Activated CD8-positive, alpha-beta memory T cell treated with anti-CD3 and anti-CD28 coated beads for 24 hours (primary cell): ENCODE measurements at places on chromosomes 4 and X.

GRCh38 chrX:80207327-80207726 lies 192.8 kb downstream of the TBX22 start:
- DNase-seq: no peak

DNA sequence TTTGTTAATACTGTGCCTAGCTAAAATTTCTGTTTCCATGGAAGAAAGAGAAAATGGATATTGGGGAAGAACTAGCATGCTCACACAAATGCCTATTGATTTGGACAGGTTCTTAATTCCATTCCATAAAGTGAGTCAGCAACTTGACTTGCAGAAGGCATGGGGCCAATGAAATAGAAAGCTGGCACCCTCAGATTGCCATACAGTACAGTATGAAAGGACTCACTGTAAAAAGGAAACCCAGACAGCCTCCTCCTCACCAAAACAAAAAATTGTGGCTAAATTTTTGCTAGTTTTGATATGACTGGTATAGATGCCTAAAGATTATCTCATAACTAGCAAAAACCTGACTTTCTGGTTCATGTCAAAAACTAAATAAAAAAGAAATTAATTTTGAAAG lies 11.2 kb upstream of the TAB3 start:
- no peak for DNase-seq

DNA sequence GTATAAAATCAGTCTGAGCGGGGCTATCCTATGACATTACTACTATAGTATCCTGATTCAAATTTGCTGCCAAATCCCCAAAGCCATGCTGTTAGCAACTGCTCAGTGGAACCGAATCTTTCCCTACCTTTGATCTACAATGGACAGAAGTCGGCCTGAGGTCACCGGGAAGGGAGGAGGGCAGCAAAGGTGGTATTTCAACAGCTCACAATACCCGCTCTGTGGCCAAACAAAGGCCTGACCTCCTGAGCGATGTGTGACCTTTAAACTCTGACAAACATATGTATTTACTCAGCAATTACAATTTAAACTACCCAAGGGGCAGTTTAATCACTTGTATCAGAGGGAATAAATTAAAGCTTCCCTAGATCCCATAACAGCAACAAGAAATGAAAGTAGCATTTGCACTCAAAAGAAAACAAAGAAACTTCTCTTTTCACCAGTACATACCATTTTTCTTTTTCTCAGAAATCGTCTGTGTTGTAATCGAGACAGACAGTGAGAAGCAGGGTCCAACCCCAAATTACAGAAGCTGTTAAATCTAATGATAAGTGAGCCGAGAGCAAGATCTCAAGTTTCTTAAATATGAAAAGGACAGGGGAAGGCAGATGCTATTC lies 11.6 kb upstream of the TMEM128 start:
- no peak for DNase-seq

DNA sequence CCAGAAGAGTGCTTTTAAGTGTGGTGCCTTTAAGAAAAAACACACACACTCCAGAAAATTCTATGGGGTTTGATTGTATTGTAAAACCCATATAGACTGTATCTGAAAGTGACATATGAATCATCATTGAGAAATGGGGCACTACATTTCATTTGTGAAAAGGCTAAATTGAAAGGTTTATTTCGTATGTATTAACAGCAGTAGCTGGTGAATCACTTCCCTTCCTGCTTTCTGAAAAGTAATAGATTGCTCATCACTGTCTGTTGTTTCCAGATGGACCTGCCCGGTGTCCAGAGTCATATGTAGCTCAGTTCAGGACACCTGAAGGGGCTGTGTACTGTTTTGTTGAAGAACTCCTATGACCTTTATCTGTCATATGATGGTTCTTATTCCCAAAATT lies 28.1 kb upstream of the HPRT1 start:
- DNase-seq: no peak

DNA sequence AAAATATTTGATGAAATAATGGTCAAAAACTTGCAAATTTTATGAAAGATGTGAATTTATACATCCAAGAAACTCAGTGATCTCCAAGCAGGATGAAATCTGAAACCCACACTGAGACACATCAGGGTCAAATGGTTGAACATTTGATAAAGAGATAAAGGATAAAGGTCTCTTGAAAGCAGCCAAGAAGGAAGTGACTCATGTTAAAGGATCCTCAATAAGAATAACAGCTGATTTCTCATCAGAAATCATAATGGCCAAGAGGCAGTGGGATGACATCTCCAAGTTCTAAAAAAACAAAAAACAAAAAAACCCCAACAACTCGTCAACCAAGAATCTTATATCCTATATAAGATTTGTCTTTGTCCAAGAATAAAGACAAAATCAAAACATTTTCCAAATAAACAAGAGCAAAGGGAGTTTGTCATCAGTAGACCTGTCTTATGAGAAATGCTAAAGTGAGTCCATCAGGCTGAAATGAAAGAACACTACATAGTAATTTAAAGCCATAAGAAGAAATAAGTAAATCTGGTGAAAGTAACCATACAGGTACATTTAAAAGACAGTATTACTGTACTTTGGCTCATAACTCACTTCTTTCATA lies 121.7 kb downstream of the PDS5A start:
- no peak for DNase-seq

DNA sequence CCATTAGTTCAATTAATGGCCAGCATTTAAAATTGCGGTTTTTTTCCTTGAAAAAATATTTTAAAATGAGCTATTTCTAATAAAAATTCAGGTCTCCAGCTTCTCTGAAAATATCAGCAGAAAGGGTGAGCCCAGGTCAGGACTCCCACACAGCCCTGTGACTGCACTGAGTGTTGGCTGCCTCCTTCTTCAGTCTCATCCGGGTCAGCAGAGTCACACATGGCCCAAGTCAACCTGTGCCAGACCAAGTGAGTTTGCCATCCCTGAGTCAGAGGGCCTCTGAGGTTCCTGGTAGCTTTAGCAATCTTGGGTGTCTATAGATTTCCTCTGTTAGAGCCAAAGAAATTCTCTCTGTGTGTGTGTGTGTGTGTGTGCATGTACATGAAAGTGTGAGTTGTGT lies 22.1 kb upstream of the MSX1 start:
- no peak for DNase-seq

DNA sequence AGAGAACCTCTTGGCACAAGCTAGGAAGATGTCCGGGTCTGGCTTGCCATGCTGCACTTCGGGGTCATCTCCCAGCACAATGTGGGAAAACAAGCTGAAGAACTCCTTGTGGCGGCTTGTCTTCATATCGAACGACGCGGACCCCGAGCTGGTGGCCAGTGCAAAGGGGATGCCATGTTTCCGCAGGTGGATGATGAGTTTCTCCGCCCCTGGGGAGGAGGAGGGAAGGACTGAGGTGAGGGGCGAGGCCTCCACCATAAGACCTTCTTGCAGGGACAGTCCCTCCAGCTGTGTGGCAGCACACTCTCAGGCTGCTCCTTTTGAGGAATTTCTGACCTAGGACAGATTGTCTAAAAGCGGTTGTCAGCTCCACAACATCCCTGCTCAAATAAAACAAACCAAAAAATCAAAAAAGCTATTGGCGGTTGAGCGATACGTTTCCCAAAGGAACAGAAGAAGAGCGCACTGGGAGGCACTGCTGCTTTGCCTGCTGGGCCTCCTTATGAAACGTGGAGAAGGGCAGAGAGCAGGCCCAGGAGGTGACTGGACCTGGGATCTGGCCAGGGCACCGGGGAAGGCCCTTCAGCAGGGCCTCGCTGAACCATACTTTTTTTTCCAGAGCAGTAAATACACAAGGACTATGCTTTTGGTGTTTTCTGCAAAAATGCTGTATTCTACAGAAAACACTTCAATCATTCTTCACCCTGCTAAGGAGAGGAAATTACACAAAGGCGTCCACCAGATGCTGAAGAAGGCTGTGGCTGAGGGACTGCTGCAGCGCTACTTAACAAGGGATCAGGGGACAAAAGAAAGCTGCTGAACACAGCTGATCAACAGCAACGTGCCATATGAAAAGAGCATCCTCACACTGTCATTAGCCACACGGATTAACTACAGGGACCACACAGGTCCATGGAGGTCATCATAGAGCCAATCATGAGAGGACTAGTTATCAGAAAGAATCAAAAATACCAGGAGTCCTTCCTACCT lies 70.0 kb upstream of the STS start:
- DNase-seq: no peak
